Fibroblast of skin of scalp (primary cell): ENCODE measurements at places on chromosomes 7 and 10.
A peak's percentile ranks its signal among the peaks of the same experiment; 100 is the strongest.

- DNase-seq, result no peak
Measured at GRCh38 chr7:105127179-105127578, 113.2 kb downstream of the KMT2E start.

- no peak for DNase-seq
Measured at GRCh38 chr10:24605141-24605540, 118.5 kb downstream of the ARHGAP21 start.

GRCh38 chr7:148434181-148434757, 156.3 kb upstream of the C7orf33 start:
- DNase-seq, result peak; percentile 36

GRCh38 chr7:19404912-19405329, 259.7 kb upstream of the FERD3L start:
- DNase-seq, result peak; percentile 98

GRCh38 chr10:102850025-102850518, 4.0 kb upstream of the BORCS7 start:
- no peak for DNase-seq

DNA sequence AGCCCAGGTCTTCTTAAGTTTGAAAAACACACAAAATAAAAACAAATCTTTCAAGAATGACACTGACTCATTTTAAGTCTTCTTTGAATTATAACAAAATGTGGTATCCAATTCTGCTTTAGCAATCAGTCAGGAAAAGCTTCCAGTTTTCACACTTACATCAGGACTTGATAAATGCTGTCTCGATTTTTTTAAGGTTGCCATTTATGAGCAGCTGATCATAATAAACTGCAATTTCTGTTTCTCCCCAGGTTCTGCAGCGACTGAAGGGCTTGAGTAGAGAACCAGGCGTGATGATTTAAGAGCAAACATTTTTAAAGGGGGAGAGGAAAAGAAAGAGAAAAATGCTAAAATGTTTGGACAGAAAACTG, 71.1 kb downstream of the FAM107B start:
- DNase-seq, result no peak

DNA sequence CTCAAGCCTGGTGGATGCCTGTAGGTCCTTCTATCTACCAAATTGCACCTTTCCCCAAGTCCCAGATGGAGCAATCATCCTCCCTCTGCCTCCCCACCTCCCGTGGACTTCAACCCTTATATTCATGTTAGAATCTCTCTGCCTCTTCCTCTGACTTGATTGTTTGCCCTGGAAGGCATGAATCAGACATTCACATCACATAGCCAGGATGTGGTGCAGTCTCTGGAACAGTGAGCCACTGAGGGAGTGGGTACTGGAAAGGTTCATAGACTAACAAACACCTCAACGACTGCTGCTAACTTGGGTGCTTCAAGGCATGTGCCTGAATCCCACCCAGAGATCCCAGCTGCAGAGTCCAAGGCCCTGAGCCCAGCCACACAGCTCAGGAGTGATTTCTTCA, 494.0 kb downstream of the TNS3 start:
- peak; percentile 19 for DNase-seq

- DNase-seq, result no peak
Measured at GRCh38 chr7:29005829-29006228, 47.7 kb upstream of the TRIL start.
